ENCODE measurements at places on chromosomes 16 and 17. TPM values are rescaled to one million over a fixed set of nuclear protein-coding genes. Genes with fewer than 3 reads are reported as not detected.

- no peak for DNase-seq
These were observed 19.8 kb upstream of the MAP3K14 start for GRCh38 chr17:45336390-45337182.

DNA sequence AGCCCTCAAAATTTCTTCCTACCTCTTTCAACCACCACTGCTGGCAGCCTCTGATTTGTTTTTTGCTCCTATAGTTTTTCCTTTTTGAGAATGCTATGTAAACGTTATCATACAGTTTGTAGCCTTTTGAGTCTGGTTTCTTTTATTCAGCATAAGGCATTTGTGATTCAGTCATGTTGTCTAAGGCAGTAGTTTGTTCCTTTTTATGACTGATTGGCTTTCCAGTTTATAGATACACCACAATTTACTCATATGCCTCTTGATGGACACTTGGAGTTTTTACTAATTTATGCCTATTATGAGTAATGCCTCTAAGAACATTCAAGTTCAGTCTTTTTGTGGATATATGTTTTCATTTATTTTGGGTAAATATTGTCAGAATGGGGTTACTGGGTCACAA lies 136.6 kb downstream of the CHD9 start:
- DNase-seq, result no peak

- DNase-seq, result no peak
These were observed 33.2 kb downstream of the EPN2 start for GRCh38 chr17:19270347-19270703.

GRCh38 chr17:4657678-4658077 lies 16.2 kb upstream of the ALOX15 start:
- no peak for DNase-seq

DNA sequence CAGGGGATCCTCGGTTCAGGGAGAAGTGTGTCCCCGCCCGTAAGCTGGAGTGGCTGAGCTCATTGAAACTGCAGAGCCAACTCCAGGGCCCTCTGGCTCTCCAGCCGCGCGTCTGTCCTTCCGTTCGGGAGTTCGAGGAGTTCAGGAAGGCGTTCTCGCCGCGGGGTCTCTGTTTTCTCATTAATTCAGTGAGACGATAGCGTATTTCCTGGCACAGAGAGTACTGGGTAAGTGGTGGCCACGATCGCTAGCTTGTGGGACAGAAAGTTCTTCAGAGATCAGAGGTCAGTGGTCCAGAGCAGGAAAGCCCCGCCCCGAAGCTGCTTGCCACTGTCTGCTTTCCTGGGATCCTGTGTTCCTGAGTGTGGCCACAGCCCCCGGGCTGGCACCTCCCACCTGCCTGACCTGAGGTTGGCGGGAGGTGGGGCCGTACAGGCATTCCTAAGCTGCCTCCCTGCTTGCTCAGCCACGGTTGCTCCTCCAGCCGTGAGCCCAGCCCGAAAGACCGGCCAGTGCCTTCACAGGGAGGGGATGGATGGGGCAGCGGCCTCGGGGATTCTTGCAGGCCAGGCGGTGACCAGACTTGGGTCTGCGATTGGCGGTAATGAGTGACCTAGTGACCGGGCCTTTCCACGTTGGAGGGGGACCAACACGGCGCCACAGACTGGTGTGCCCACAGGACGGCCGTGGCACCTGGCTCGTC lies 8.9 kb downstream of the BAIAP2 start:
- DNase-seq, result peak; percentile 90

ODAD4 gene
- total RNA-seq, result 4.0 TPM

CCDC40 gene
- total RNA-seq, result 11.0 TPM
